ENCODE measurements at places on chromosomes 1 and 21.

GRCh38 chr1:200590001-200590400, 30.6 kb downstream of the KIF14 start:
- no peak for DNase-seq

DNA sequence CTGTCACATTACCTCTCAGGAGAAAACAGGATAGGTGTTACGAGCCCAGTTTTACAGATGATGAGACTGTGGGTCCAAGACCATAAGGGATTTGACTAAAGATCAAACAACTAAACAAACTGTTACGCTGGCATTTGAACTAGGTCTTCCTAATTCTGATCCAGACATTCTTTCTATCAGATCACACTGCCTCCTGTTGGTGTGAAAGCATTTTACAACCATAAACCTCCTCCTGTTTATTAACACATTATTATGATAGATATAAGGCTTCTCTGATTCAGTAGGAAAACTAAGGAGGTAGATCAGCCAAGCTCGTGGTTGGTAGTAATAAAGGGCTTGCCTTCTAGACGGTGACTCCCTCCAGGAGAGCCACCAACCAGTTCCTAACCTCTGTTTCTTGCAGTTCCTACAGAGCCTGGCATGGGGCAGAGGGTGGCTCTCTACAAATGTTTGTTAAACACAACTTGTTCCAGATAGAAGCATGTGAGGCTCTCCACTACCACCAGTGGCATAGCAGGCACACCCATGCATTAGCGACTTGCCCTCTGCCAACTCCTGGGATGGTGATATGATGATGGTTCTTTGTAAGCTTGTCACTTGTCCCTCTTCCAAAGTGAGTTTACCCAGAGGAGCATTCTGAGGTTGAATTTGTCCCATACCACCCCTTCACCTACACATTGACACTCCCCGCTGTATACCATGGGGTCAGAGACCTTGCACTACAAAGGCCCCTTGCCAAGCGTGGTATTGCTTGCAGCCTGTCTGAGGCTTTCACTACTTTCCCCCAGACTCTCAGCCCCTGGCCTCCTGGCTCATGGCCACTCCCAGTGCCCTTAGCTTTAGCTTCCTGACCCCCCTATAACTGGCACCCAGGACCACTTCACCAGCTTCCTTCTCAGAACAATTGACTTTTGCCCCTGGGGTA, 96.4 kb upstream of the HOOK1 start:
- no peak for DNase-seq

DNA sequence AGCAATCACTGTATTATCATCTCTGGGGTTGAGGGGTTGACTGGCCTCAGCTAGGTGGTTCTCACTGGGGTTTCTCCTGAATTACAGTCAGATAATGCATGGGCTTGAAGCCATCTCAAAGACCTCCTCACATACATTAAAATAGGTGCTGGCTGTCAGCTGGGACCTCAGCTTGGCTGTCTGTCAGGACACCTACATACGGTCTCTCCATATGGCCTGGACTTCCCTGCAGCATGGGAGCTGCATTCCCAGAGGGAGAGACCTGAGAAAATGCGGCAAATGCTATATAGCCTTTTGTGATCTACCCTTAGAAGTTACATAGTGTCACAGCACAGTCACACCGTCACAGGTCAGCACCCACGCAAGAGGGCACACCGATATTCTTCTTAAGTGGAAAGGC, 93.6 kb downstream of the TSEN15 start:
- no peak for DNase-seq

GRCh38 chr1:1344655-1345361, 4.4 kb downstream of the DVL1 start:
- peak; percentile 80 for DNase-seq

GRCh38 chr1:222910699-222911098, 95.9 kb downstream of the DISP1 start:
- DNase-seq = no peak

DNA sequence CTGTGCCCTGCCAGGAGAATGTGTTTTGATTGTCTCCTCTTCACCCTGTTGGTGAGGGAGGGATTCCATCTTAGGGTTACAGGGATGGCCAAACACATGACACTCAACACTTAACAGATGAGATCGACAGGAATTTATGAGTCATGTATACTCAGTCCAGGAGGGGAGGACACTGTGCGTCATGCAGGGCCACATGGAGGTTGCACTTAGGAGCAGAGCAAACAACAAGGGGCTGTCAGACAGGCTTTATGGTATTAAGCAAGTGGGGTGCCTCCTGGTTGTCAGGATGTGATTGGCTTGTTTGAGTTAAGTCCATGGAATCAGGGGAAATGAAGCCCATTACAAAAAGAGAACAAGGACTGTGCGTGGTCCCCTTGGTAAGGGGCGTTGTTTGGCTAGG, 26.9 kb downstream of the EDARADD start:
- peak; percentile 37 for DNase-seq

- DNase-seq = no peak
These were observed 221.1 kb downstream of the NPHP4 start for GRCh38 chr1:5770981-5771765.

- no peak for DNase-seq
These were observed 13.4 kb downstream of the OR2T1 start for GRCh38 chr1:248416226-248416625.

DNA sequence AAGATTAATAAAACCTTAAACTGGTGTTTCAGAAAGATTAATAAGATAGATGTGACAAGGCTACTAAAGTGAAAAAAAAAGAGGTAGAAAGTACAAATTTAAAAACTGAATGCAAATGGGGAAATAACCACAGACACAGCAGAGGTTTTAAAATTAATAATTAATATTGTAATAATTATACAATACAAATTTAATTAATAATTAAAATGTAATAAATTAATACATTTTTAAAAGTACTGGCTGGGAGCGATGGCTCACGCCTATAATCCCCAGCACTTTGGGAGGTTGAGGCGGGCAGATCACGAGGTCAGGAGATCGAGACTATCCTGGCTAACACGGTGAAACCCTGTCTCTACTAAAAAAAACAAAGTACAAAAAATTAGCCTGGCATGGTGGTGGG, 26.8 kb downstream of the CD2 start:
- no peak for DNase-seq

- no peak for DNase-seq
These were observed 1.2 kb downstream of the KCNQ4 start for GRCh38 chr1:40784771-40785151.

GRCh38 chr1:23118957-23119792, 49.5 kb downstream of the LUZP1 start:
- DNase-seq = no peak

DNA sequence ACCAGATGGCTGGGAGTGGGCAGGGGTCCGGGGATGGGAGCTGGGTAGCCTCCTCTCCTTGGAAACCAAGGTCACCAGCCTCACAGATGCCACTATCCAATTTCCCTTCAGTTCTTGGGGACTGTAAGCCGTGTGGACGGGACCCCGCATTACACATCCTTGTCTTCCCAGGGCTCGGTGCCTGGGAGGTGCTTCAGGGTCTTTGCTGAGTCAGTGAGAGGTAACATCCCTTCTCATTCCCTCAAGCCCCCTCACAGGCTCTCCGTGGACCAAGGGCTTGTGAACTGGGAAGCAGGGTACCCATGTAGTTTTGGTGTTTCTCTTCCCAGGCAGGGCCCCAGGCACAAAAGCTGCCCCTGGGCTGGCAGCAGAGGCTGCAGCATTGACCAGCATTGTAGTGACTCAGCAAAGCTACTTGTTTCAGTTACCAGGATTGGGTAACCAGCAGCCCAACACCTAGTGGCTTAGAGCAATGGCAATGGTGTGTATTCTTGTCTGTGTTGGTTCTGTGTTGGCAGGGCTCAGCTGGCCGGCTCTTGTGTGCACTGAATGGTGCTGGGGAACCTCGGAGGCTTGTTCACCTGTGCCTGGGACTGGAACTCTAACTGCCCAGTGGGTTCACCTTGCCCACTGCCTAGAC, 24.6 kb upstream of the PCBP3 start:
- no peak for DNase-seq

DNA sequence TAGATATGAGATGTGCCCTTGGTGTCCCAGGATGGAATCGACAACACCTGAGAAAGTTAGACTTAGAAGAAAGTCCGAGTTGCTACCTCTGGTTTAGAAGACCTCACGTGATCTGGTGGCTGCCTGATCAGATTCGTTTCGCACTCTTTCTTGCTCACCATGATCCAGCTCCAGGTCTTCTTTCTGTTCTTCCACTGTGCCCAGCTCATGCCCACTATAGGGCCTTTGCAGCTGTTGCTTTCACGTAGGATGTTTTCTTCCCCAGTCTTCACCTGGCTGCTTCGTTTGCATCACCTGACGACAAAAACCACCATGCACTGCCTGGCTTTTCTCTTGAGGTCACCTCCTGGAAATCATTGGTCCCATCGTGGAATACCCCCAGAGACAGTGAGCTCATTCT, 311.1 kb downstream of the PRDM2 start:
- DNase-seq = no peak

DNA sequence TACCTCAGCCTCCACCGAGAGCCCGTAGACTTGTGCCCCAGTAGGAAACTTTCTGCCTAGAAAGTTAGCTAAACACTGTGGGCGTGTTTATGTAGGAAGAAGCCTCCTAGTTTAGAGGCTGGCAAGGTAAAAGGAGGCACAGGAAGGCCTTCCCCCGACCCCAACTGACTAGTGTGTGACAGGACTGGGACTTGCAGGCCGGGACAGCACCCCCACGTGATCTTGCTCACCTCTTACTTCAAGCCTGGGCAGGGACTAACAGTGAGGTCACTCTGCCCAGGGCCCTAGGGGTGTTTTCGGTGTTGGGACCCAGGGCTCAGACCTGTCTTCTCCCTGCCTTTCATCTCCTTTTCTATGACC, 392 bp upstream of the TAGLN2 start:
- DNase-seq = no peak

DNA sequence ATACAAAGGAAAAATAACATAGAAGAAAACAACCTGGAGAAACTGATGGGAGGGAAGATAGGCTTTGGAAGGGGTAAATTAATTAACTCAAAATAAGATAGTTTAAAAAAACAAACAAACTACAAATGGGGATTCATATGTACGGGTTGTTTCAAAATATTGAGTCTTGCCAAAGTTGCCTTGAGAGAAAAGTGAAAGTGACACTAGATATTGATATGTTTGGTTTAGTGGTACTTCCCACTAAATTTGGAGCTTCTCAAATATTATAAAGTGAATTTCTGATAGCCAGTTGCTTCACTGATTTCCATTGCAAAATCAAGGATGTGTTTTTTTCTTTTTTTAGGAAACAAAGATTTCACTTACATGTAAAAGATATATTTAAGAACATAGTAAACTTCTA, 149.5 kb upstream of the RUNX1 start:
- DNase-seq = no peak

DNA sequence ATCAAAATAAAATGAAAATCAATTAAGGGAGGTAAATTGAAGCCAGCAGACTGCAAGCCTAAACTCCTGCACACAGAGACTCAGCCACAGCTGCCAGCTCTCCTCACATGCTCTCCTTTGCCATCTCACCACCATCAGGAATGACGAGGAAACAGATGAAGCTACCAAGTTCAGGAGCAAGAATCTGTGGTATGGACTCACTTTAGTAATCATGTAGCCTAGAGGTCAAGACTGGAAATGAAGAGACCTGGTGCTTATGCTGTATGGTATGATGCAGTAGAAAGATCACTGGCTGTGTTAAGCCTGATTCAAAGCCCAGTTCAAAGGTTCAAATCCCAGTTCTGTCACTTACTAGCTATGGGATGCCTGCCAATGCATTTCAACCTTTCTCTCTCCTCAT, 78.9 kb upstream of the CAMK1G start:
- no peak for DNase-seq

DNA sequence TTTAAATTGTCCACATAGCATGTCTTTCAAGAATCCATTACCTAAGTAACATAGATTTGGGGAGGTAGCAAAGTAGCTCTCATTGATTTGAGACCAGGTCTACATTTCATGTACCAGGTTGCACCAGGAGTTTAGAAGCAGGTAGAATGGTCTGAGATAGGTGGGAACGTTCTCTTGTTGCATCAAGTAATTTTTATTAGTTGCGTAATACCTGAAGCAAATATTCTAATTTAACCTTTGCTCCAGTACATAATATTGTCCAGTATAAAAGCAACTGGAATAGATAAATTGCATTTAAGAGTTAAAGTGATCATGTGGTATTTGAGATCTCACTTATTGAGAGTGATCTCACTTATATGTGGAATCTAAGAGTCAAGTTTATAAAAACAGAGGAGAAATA, 597.1 kb upstream of the PRMT6 start:
- DNase-seq = no peak

DNA sequence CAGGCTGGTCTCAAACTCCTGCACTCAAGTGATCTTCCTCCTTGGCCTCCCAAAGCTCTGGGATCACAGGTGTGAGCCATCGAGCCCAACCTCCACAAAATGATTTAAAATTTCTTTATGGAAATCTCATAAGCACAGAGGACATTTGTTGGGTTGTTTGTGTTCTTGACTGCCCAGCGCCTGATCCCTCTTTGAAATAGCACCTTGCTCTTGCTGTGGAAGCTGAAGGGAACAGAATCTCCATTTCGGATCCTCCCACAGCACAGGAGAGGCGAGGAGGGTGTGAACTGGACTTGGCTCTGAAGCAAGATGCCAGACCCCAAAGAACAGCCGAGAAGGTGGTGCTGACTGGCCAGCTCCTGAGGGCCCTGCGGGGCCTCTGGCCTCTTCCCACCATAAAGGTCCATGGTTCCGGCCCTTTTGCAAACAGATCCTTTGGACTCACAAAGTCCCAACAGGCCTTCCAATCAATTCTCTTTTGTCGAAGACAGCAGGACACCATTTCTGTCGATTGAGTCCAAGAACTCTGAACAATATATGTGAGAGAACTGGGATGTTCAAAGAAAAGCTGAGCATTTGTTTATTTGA, 45.6 kb upstream of the COA6 start:
- DNase-seq = no peak

DNA sequence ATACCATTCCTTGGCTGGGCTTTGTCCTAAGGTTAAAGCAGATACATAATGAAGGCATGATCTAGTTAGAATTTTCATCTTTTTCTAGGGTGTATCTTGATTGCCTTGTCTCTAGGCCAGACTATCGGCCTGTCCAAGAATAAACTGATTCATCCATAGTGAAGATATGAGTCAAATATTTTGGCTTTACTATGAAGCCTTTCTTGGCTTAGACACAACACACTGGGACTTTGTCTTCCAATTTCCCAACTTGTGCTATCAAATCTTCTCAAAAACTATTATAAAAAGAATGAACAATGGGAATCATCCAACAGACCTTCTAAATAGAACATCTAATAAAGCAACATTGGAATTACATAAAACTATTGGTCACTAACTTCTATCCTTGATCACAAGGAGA, 64.8 kb downstream of the WARS2 start:
- no peak for DNase-seq

DNA sequence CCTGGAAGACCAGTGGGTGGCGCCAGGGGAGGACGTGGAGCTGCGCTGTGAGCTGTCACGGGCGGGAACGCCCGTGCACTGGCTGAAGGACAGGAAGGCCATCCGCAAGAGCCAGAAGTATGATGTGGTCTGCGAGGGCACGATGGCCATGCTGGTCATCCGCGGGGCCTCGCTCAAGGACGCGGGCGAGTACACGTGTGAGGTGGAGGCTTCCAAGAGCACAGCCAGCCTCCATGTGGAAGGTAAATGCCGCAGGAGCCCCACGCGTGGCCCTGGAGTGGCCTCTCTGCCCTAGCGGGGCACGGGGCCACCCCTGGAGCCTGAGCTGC, 75.2 kb downstream of the OBSCN start:
- DNase-seq = no peak

GRCh38 chr1:41347276-41347675, 14.0 kb upstream of the FOXO6 start:
- peak; percentile 65 for DNase-seq

Measured in T47D (cell line).